ENCODE measurements at places on chromosomes 16 and 17.

GRCh38 chr17:45224671-45225050 lies 3.0 kb downstream of the FMNL1 start:
- H3K4me3 ChIP-seq: no peak overlapping the region
- no peak for DNase-seq
- H3K27ac ChIP-seq: no peak overlapping the region
- H3K36me3 ChIP-seq: no peaks in the 10 kb centered on the region
- peaks cover 27% of the 10 kb centered on the region for H3K27me3 ChIP-seq

GRCh38 chr16:53453928-53454327 lies 19.7 kb downstream of the RBL2 start:
- peaks cover 81% of the 10 kb centered on the region for H3K36me3 ChIP-seq
- H3K27me3 ChIP-seq: no peaks in the 10 kb centered on the region
- no peaks in the 10 kb centered on the region for H3K4me1 ChIP-seq
- no peak overlapping the region for H3K27ac ChIP-seq
- DNase-seq: no peak

DNA sequence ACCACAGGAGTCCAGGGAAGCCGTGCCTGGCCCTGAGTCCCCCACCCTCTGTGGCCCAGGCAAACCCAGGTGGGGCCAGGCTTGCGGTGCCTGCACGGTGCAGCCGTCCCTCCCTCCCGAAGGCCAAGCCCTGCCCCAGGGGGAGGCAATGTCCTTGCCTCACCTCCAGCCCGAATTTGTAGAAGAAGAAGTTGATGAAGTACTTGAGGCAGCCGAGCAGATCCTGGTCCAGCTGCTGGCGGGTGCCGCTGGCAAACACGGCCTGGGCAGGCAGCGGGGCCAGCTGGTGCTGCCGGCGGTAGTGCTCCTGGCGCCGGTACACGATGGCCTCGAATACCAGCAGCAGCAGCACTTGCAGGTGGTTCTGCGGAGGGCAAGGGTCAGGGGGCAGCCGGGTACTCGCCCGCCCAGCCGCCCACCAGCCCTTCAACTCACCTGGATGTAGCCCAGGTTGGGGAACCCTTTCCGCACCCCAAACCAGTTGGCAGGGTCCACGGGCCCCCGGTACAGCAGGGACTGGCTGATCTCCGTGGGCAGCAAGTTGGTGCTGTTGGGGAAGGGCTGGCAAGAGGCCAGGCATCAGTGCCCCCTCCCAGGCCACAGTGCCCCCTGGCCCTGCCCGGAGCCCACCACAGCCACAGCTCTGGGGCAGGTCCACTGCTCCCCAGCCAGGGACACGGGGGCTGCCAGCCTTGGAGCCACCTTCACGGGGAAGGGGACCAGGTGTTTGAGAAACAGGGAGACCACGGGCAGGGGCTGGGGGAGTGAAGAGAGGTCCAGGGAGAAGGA lies 26.1 kb downstream of the CTU2 start:
- no peak overlapping the region for H3K4me3 ChIP-seq
- H3K36me3 ChIP-seq: peaks cover 60% of the 10 kb centered on the region
- peaks cover 20% of the 10 kb centered on the region for H3K4me1 ChIP-seq
- H3K27ac ChIP-seq: no peak overlapping the region
- DNase-seq: no peak

DNA sequence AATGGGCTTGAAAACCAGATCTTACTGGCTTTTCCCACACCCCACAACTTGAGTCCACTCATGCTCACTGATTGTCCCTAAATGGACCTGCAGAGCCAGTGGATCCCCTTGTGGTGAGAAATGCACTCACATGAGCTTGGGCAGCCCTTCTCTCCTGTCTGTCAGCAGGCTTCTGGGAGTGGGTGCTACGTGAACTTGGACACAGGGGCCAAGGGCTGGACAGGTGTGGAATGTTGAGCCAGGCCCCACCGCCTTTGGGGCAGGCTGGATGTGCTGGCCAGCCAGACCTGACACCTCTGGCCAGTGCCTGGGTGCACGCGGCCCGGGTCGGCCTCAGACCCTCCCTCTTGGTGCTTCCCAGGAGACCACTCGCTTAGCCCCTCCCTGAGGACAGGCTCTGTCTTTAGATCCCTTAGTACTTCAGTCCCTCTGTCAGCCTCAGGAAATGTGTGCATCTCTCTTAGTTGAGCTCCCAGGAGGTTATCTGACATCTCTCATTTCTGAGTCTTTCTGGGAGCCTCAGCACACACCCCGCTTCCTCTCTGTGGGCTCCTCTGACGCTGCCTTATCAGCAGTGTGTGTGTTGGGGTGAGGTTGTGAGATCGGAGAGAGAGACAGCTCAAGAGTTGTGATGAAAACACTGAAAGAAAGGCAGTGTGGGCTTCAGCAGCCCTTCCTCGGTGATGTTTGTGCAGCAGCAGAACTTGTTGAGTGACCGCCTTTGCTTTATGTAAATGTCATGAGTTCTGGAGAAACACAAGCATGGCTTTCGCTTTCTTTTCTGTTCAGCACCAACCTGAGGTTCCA lies 117.0 kb downstream of the RAB11FIP4 start:
- no peak overlapping the region for H3K27ac ChIP-seq
- peaks cover 23% of the 10 kb centered on the region for H3K27me3 ChIP-seq
- no peak for DNase-seq
- H3K36me3 ChIP-seq: no peaks in the 10 kb centered on the region
- no peak overlapping the region for H3K4me3 ChIP-seq

- H3K27me3 ChIP-seq: no peaks in the 10 kb centered on the region
- H3K27ac ChIP-seq: no peak overlapping the region
- H3K4me1 ChIP-seq: peaks cover 16% of the 10 kb centered on the region
- DNase-seq: no peak
- H3K4me3 ChIP-seq: no peak overlapping the region
Measured at GRCh38 chr17:27634776-27635175, 3.8 kb downstream of the LGALS9 start.

DNA sequence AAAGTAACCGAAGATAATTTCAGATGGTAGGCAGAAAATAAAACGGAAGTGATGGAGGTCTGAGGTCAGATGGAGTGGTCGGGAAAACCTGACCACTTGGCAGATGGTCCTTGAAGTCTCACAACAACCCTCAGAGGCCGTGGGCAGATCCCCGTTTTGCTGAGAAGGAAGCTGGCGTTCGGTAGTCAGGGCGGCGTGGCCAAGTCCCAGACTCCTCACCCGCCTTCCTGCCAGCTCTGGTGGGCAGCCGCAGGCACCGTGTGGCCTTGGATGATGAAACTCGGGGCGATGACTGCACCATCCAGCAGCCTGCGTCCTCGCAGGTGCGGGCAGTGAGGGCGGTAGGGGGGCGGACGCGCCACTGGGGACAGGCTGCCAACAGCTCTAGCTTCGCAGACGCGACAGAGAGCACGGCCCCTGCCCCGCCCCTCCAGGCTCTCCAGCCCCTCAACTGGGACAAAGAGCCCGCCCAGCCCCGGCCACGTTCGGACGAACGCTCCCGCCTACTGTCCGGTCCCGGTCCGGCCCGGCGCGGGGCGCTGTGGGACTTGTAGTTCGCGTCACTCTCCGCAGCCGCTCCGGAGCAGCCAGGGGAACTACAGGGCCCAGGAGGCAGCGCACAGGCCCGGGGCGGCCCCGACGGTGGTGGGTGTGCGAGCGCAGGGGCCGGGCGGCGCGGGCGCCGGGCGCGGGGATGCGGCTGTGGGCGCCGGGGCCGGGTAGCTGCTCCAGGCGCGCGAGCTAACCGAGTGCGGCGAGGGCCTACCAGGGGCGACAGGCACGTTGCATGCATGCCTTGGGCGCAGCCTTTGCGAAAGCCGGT lies at the start of gene GPT2:
Gene GPT2 (plus strand): TSS at position 673 of the 823 bp plus-strand sequence. CDS start 354 bp downstream, outside the sequence.
- H3K27ac ChIP-seq: peak within 1 kb of the TSS; percentile 1
- peaks cover 17% of the 10 kb centered on the region for H3K27me3 ChIP-seq
- H3K4me3 ChIP-seq: peak within 1 kb of the TSS; percentile 94

DNA sequence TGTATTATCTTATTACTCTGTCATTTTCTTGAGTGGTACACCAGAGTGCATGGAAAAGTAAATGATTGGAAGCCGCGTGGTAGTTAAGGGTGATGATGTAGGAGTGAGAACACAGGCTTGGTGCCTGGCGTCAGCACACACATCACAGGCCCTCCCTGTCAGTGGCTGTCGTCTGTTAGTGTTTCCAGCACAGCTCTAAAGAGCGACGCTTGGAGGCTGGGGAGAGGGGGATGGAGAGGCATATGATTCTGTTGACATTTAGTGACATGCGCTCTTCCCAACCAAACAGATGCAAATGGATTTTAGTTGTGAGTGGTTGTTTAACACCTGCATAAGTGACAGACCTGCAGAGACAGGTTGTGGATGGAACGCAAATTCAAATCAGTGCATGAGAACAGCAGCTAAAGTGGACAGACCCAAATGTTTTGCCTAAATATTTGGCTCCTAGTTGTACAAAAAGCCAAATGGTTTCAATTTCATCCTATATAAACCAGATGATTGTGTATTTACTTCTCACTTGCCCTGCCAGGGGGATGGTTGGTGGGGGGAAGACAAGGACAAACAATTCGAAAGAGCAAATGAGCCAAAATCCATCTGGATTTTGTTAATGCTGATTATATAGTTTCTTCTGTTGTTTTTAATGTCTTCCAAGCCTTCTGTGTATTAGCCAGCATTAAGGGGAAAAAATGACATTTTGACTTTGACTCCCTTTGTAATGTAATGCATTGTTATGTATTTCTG lies 222.3 kb downstream of the WWOX start:
- DNase-seq: no peak
- no peaks in the 10 kb centered on the region for H3K36me3 ChIP-seq
- H3K27ac ChIP-seq: no peak overlapping the region
- peaks cover 3% of the 10 kb centered on the region for H3K4me1 ChIP-seq

DNA sequence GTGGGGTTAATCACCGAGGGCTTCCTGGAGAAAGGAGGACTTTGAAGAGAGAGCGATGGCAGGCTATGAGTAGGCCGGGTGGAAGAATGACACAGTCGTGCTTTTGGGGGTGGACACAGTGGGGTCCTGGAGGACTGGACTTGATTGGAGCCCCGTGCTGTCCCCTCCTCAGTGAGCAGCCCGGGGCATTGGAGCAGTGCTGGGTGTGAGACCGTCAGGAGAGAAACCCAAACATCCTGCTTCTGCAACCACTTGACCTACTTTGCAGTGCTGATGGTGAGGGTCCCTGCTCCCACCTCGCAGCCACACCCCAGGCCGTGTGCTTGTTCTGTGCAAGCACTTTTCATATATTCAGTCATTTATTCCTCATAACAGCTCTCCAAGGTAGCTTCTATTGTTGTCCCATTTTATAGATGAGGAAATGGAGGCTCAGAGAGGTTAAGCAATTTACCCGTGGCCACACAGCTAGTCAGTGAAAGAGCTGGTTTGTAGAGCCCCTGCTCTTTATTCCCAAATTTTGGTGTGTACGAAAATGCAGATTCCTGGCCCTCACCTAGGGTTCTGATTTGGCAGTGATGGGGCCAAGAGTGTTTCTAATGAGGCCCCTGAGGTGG lies 11.7 kb upstream of the ADGRG3 start:
- H3K4me1 ChIP-seq: peaks cover 21% of the 10 kb centered on the region
- peaks cover 20% of the 10 kb centered on the region for H3K36me3 ChIP-seq
- no peak overlapping the region for H3K4me3 ChIP-seq
- DNase-seq: no peak
- no peak overlapping the region for H3K27ac ChIP-seq

GRCh38 chr17:48582750-48583069 lies 4.6 kb upstream of the HOXB4 start:
- H3K4me1 ChIP-seq: peaks cover 35% of the 10 kb centered on the region
- no peak for DNase-seq
- H3K27ac ChIP-seq: no peak overlapping the region
- no peaks in the 10 kb centered on the region for H3K36me3 ChIP-seq
- H3K4me3 ChIP-seq: peak overlapping the region; percentile 96

DNA sequence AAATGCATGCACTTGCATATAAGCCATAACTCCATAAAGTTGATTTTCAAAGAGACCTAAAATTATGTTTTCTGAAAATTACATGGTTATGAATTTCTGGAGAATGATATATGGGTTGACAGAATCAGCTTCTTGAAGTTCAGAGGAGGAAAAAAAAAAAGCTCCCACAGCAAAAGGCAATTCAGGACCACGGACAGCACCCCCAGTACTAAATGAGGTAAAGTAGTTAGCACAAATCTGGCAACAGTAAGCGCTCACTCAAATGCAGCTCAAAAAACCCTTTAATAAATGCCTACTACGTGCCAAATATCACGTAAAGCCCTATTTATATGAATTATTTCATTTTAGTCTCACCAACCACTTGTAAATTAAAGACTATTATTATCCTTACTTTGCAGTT lies 135.2 kb downstream of the SHISA9 start:
- H3K36me3 ChIP-seq: no peaks in the 10 kb centered on the region
- peak; percentile 11 for DNase-seq
- no peaks in the 10 kb centered on the region for H3K4me1 ChIP-seq
- no peak overlapping the region for H3K4me3 ChIP-seq
- H3K27me3 ChIP-seq: no peaks in the 10 kb centered on the region
- H3K27ac ChIP-seq: no peak overlapping the region

GRCh38 chr17:31532081-31532480 lies 140.6 kb downstream of the RAB11FIP4 start:
- H3K4me3 ChIP-seq: no peak overlapping the region
- peaks cover 8% of the 10 kb centered on the region for H3K4me1 ChIP-seq
- H3K27me3 ChIP-seq: no peaks in the 10 kb centered on the region
- DNase-seq: no peak
- H3K36me3 ChIP-seq: no peaks in the 10 kb centered on the region

- no peak for DNase-seq
- no peaks in the 10 kb centered on the region for H3K4me1 ChIP-seq
- H3K27ac ChIP-seq: no peak overlapping the region
- no peaks in the 10 kb centered on the region for H3K36me3 ChIP-seq
- no peak overlapping the region for H3K4me3 ChIP-seq
Measured at GRCh38 chr17:71342737-71343136, 778.1 kb upstream of the SOX9 start.

GRCh38 chr16:87995644-87996043 lies 44.4 kb downstream of the BANP start:
- no peak overlapping the region for H3K4me3 ChIP-seq
- H3K36me3 ChIP-seq: peaks cover 8% of the 10 kb centered on the region
- H3K27ac ChIP-seq: no peak overlapping the region
- no peak for DNase-seq
- H3K4me1 ChIP-seq: no peaks in the 10 kb centered on the region

- H3K4me3 ChIP-seq: no peak overlapping the region
- H3K36me3 ChIP-seq: no peaks in the 10 kb centered on the region
- H3K4me1 ChIP-seq: no peaks in the 10 kb centered on the region
Measured at GRCh38 chr16:31344712-31345111, 10.3 kb upstream of the ITGAX start.

- no peaks in the 10 kb centered on the region for H3K27me3 ChIP-seq
- H3K27ac ChIP-seq: no peak overlapping the region
- no peak overlapping the region for H3K4me3 ChIP-seq
- DNase-seq: no peak
- peaks cover 10% of the 10 kb centered on the region for H3K36me3 ChIP-seq
- peaks cover 26% of the 10 kb centered on the region for H3K4me1 ChIP-seq
Measured at GRCh38 chr17:19271780-19272357, 34.7 kb downstream of the EPN2 start.

All from mesenchymal stem cell (in vitro differentiated cells and primary cell).